ENCODE measurements at places on chromosomes 11 and 22. TPM values are rescaled to one million over a fixed set of nuclear protein-coding genes. Genes with fewer than 3 reads are reported as not detected.

Gene RTCB
- 50.3 TPM for total RNA-seq

DNA sequence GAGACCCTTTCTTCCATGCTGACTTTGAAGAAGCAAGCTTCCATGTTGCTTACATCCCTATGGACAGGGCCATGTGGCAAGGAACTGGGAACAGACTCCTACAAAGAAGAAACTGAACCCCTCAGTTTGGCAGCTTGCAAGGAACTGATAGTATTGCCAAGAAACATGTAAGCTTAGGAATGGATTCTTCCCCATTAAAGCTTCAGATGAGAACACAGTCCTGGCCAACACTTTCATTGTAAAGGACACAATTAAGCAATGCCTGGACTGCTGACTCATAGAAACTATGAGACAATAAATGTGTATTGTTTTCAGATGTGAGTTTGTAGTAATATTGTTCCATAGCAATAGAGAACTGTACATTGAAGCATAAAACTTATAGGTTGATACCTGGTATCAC, 82.4 kb downstream of the AASDHPPT start:
- DNase-seq, result no peak

GRCh38 chr22:16953206-16954059, 54.6 kb downstream of the GAB4 start:
- DNase-seq, result no peak

DNA sequence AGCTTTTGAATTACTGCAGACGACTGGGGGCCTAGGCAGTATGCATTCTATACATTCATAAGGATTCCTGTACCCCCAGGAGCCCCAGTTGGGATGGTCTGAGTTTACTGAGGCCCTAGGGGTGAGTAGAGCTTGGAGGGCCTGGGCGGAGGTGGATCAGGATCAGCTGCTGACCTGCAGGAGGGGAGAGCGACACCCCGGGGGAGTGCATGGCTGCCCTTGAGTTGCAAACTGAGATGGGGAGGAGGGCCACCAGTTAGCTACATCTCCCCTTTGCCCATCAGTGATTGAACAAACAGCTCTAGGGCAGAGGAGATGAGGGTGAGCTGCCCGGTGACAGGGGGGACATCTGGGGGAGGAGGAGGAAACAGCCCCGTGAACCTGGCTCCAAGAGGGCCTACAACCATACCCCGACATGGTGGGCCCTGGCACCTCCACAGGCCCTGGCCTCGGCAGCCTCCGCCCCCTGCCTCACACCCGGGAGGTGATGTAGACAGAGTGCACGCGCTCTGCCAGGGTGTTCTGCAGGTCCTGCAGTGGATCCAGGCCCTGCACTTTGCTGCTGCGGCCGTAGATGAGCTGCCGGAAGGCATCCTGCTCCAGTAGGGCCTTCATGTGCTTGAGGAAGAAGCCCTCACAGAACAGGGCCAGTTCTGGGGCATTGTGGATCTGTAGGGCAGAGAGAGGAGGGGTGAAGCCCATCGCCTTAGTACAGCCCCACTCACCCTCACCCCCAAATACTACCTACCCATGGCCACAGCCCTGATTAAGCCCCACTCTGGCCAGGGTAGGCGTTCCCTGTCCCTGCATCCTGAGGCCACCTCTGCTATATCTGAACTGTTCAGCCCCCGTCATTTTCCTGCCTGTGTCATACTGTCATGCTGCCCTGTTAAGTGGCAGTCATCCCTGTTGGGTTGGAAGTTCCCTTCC, 46.8 kb downstream of the NAT10 start:
- DNase-seq, result no peak

DNA sequence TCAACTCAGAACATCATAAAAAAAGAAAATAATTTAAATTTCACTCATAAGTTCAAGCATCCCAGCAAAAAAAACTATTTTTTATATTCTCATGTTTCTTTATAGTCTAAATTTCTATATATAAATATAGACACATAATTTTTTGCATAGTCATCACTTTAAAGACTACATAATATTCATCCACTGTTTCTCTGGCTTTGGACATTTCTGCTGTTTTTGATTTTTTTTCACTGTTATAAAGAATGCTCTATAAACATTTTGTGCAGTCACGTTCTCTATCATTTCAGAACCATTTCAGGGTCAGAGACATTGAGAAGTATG, 59.7 kb upstream of the CLPB start:
- DNase-seq, result no peak

Gene KIF18A
- total RNA-seq, result 0.50 TPM

Gene NOX4
- 2.7 TPM for total RNA-seq

Gene SOX6
- total RNA-seq, result 19.8 TPM

Data from left cardiac atrium (tissue), 4 donors.